ENCODE measurements at places on chromosomes 7 and 10. TPM values are rescaled to one million over a fixed set of nuclear protein-coding genes. Genes with fewer than 3 reads are reported as not detected.

The DGKI gene
- not detected for total RNA-seq

The HYAL4 gene
- not detected for total RNA-seq

The HDAC9 gene
- total RNA-seq = 23.1 TPM

The CLRN3 gene
- total RNA-seq = 0.37 TPM

- no peak overlapping the region for H3K4me3 ChIP-seq
- DNase-seq = no peak
- H3K36me3 ChIP-seq = no peaks in the 10 kb centered on the region
- no peaks in the 10 kb centered on the region for H3K27me3 ChIP-seq
Measured at GRCh38 chr7:22344655-22345054, 12.3 kb downstream of the RAPGEF5 start.

DNA sequence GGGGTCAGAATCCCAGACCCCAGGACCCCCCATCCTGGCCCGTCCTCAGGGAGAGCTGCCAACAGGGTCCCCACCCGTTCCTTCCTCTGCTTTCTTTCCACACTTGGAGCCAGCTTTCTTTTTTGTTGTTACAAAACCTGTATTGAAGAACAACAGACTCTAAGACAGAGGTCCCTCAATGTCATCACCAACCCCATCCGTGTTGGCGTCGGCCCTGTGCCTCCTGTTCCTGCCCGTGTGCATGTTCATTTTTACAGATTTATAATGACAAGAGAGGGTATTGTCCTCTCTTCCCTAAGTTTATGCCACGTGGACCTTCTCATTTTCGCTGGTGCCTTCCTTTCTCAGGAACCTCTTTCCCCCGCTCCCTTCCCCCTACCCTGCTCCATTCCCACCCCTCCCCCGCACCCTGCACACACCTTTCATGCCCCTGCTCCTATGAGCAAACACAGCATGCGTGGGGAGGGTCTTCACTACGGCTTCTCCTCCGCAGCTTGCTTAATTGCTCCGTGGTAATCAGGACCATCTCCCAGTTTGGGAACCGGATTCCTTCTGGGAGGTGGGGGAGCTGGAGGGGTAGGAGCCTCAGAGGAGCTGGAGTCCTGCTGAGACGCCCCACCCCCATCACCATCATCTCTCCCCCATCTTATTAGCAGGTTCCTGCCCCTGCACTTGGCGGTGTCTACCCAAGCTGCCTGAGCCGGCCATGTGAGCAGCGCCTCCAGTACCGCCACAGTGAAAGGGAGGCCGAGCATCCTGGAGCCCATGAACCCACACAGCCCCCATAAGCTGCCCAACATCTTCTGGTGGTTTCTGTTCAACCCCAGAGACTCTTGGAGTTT is 88.0 kb upstream of the INSIG1 start:
- no peaks in the 10 kb centered on the region for H3K27me3 ChIP-seq
- peak overlapping the region; percentile 67 for H3K27ac ChIP-seq
- no peak overlapping the region for H3K4me3 ChIP-seq

DNA sequence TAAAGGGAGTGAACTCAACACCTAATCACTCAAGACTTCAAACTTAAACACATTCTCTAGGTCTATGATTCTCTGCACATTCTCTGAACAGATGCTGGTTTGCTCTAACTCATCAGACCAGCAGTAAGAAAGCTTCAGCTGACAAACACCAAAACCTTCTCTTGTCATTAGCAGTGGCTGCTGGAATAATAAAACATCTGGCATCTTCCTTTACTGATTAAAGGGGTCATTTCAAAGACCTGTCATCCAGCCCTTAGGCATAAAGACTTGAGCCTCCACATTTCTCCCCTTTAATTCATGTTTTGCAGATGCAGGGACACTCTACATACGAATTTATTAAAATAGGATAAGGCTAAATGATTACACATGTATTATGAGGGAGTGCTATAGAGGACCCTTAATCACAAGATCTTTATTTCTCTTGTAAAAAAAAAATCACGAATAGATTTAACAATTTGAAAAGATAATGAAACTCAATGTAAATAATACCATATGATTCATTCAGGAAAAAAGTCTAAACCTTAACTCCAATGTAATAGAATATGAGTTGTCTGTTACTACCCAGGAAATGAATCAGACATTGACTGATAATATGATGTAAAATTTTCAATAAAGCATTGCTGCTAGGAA is 152.4 kb upstream of the GNAI1 start:
- H3K4me3 ChIP-seq = no peak overlapping the region
- no peaks in the 10 kb centered on the region for H3K4me1 ChIP-seq
- no peak for DNase-seq
- H3K27me3 ChIP-seq = no peaks in the 10 kb centered on the region

GRCh38 chr10:126197036-126197543 is 191.2 kb downstream of the ADAM12 start:
- DNase-seq = no peak
- H3K27ac ChIP-seq = no peak overlapping the region
- H3K4me1 ChIP-seq = no peaks in the 10 kb centered on the region
- H3K4me3 ChIP-seq = no peak overlapping the region

- no peak overlapping the region for H3K4me3 ChIP-seq
- peaks cover 4% of the 10 kb centered on the region for H3K4me1 ChIP-seq
- H3K27ac ChIP-seq = no peak overlapping the region
- DNase-seq = no peak
- no peaks in the 10 kb centered on the region for H3K27me3 ChIP-seq
Measured at GRCh38 chr10:6108631-6109443, 20.0 kb downstream of the RBM17 start.

- H3K4me3 ChIP-seq = no peak overlapping the region
- no peaks in the 10 kb centered on the region for H3K4me1 ChIP-seq
- DNase-seq = no peak
Measured at GRCh38 chr10:100895346-100895745, 17.4 kb upstream of the SLF2 start.

GRCh38 chr10:110544958-110545537 is 22.4 kb upstream of the SMC3 start:
- H3K27me3 ChIP-seq = no peaks in the 10 kb centered on the region
- DNase-seq = peak; percentile 55
- peaks cover 3% of the 10 kb centered on the region for H3K4me1 ChIP-seq
- no peak overlapping the region for H3K27ac ChIP-seq
- no peak overlapping the region for H3K4me3 ChIP-seq

DNA sequence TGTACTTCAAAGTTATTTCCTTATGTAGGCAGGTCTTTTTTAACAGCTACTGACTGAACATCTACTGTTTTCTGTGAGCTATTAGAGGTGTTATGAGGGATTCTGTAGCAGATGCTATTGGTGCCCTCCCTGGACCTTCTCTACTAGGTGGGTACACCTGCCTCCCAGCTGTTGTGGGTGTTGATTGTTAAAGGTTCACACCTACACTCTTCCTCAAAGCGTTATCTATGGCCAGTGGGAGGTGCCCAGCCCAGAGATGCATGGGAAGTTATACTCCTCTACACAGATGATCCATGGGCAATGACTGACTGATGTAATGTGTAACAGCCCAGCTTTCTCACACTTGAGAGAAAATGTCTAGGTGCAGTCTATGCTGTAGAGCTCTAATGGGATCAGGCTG is 127.7 kb downstream of the PRKG1 start:
- DNase-seq = no peak
- H3K27me3 ChIP-seq = no peaks in the 10 kb centered on the region
- H3K27ac ChIP-seq = no peak overlapping the region

GRCh38 chr7:96026611-96027010 is 254.3 kb downstream of the DYNC1I1 start:
- no peaks in the 10 kb centered on the region for H3K27me3 ChIP-seq
- H3K4me1 ChIP-seq = no peaks in the 10 kb centered on the region
- DNase-seq = no peak
- no peaks in the 10 kb centered on the region for H3K36me3 ChIP-seq
- no peak overlapping the region for H3K4me3 ChIP-seq
- H3K27ac ChIP-seq = no peak overlapping the region

- no peak overlapping the region for H3K4me3 ChIP-seq
- H3K4me1 ChIP-seq = no peaks in the 10 kb centered on the region
- H3K27ac ChIP-seq = no peak overlapping the region
- DNase-seq = no peak
- no peaks in the 10 kb centered on the region for H3K36me3 ChIP-seq
Measured at GRCh38 chr7:138029941-138030340, 28.1 kb upstream of the CREB3L2 start.

DNA sequence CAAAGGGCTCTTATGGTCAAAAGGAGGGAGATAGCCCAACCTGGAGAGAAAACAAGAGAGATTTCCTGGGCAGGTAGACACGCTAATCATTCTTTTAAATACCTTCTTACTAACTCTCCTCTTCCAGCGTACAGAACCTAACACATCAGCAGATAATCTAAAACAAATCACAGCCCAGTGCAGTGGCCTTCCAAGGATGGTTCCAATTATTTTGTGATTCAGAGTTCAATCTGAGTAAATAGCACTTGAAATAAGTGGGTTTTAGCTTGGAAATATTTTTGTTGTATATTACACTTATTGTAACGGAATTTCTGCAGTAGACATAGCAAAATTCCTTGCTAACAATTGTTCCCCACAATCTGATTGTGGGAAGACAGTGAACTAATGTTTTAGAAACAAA is 7.3 kb upstream of the IMPDH1 start:
- no peak overlapping the region for H3K27ac ChIP-seq
- DNase-seq = no peak
- no peaks in the 10 kb centered on the region for H3K4me1 ChIP-seq
- H3K36me3 ChIP-seq = no peaks in the 10 kb centered on the region
- H3K4me3 ChIP-seq = no peak overlapping the region
- no peaks in the 10 kb centered on the region for H3K27me3 ChIP-seq
